ENCODE measurements at places on chromosomes 7 and 10. TPM values are rescaled to one million over a fixed set of nuclear protein-coding genes. Genes with fewer than 3 reads are reported as not detected.

The SFTPA1 gene
- not detected for total RNA-seq

The ZC3HAV1L gene
- total RNA-seq, result 14.5 TPM

The ZNF32 gene
- 16.0 TPM for total RNA-seq

The LZTS2 gene
- 94.1 TPM for total RNA-seq

The MYL7 gene
- total RNA-seq, result 0.73 TPM

The PIK3AP1 gene
- total RNA-seq, result not detected

The TLL2 gene
- under 0.01 TPM for total RNA-seq

The H2BK1 gene
- not detected for total RNA-seq

The GIMAP7 gene
- total RNA-seq, result not detected

The UNCX gene
- total RNA-seq, result not detected

The FFAR4 gene
- not detected for total RNA-seq

The PPP1R9A gene
- 0.39 TPM for total RNA-seq

The PRSS1 gene
- total RNA-seq, result not detected

The PBLD gene
- 2.2 TPM for total RNA-seq

The TEX36 gene
- total RNA-seq, result not detected

The GHRHR gene
- total RNA-seq, result not detected

The IL6 gene
- 1.1 TPM for total RNA-seq

The VWC2 gene
- total RNA-seq, result under 0.01 TPM

The CYP3A4 gene
- total RNA-seq, result not detected

The SLC26A5 gene
- total RNA-seq, result not detected

The ZNF655 gene
- 71.0 TPM for total RNA-seq

The KAZALD1 gene
- 11.9 TPM for total RNA-seq

The CTAGE8 gene
- total RNA-seq, result 0.59 TPM

The NME8 gene
- not detected for total RNA-seq

The PHKG1 gene
- total RNA-seq, result 1.2 TPM

The CFAP70 gene
- total RNA-seq, result 0.39 TPM

The ABCB1 gene
- total RNA-seq, result 0.20 TPM

The ITPRID1 gene
- total RNA-seq, result not detected

The KLF14 gene
- 0.37 TPM for total RNA-seq

The ACTL6B gene
- total RNA-seq, result not detected

The CCDC146 gene
- 0.98 TPM for total RNA-seq

The HOXA4 gene
- total RNA-seq, result 1.4 TPM

The MARVELD1 gene
- 39.9 TPM for total RNA-seq

The HABP2 gene
- not detected for total RNA-seq

The ST8SIA6 gene
- total RNA-seq, result not detected

The GPR15LG gene
- not detected for total RNA-seq

The NANOS1 gene
- total RNA-seq, result 0.73 TPM

The GRM3 gene
- total RNA-seq, result not detected

The NOBOX gene
- not detected for total RNA-seq

The CARD11 gene
- 0.20 TPM for total RNA-seq

Data from subcutaneous preadipocyte (primary cell).